Activated gamma-delta T cell treated with anti-CD3 and anti-CD28 coated beads, Interleukin-2, amount 50 U/mL, for 16 hours (primary cell): ENCODE measurements at places on chromosomes 1 and 21.

DNA sequence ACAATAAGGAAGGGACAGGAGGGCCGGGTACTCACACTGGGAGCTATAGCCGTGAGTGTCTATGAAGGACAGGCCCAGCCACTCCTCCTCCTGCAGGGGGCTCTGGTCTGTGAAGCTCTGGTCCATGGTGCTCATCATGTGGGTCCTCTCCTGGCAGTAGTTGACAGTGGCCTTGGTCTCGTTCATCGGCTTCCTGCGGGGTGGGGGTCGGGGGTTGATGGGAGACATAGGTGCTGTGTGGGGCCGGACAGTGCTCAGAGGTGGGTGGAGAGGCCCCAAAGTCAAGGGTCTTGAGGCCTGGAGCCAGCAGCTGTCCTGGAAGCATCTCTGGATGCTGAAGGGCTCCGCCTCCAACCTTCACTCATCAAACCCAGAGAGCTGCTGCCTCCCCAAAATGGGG, 260.4 kb downstream of the PTPRU start:
- DNase-seq = no peak

DNA sequence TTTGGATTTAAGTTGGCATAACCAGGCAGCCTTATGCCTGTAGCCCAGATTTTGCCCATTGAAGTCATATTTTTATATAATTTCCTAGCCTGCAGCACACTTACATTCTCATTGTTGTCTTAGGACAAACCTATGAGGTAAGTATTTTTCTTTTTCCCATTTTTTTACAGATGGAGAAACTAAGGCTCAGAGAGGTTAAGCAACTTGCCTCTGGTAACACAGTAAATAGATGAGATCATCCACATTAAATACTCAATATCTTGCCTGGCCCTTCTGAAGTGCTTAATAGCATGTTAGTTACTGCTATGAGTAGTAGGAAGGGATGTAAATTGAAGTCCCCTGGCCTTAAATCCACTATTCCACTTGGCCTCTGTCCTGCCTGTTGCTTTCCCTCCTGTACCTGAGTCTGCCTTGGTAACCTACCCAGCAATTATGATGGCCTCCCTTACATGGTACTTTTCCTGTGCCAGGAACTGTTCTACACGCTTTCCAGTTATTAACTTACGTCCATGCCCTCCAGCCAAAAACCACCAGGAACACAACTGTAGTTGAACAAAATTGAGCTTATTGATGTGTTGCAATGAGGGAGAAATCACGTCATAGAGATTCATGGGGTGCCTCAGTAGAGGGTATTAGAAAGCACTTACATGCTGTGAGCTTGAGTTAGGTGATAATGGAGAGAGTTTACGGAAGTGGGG, 111.6 kb upstream of the FGGY start:
- DNase-seq = no peak

- DNase-seq = no peak
Measured at GRCh38 chr1:33986390-33987095, 122.7 kb downstream of the HMGB4 start.

DNA sequence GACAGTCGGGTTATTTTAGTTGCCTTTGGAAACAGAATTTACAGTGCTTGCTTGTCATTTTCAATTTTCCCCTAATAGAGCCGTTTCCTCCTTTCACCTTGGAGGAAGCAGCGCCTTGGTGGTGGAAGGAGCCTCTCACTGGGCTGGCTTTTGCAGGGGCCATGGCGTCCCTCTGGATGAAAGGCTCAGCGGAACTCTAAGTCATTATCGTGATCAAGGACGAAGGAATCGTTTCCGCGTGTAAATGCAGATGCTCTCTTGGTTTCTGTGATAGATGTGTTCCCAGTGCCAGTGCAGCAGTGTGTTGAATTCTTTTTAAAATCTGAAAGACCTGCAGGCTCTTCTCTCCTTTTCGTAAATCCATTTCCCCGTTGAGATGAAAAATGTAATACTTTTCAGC, 126.2 kb upstream of the LMO4 start:
- DNase-seq = no peak

DNA sequence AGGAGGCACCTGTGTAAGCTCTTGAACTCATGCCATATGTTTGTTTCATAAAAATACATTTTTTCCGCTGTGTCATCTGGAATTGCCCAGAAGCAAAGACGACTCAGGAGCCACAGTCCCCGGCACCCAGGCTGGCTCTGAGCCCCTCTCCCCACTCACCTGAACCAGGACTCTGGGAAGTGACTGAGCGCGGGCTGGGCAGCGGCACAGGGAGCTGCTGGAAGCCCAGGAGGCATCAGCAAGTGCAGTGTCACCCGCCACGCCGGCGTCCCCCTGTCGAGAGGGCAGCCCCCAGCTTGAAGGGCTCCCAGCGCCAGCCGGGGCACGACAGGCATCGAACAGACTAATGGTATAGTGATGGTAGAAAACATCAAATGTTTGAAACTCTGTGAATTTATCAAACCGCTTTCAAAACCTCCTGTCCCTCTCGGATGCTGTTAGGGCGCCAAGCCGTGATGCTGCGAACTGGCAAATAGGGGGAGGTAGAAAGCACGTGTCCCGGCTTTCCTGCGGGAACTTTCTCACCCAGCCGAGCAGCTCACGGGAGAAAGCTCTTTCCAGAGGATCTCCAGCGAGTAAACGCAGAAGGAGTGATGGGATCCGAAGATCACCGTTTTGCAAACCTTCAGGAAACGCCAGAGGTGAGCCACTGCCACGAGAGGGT, 57.8 kb upstream of the COL18A1 start:
- no peak for DNase-seq

GRCh38 chr1:197464044-197464443, 196.0 kb downstream of the CRB1 start:
- DNase-seq = no peak

DNA sequence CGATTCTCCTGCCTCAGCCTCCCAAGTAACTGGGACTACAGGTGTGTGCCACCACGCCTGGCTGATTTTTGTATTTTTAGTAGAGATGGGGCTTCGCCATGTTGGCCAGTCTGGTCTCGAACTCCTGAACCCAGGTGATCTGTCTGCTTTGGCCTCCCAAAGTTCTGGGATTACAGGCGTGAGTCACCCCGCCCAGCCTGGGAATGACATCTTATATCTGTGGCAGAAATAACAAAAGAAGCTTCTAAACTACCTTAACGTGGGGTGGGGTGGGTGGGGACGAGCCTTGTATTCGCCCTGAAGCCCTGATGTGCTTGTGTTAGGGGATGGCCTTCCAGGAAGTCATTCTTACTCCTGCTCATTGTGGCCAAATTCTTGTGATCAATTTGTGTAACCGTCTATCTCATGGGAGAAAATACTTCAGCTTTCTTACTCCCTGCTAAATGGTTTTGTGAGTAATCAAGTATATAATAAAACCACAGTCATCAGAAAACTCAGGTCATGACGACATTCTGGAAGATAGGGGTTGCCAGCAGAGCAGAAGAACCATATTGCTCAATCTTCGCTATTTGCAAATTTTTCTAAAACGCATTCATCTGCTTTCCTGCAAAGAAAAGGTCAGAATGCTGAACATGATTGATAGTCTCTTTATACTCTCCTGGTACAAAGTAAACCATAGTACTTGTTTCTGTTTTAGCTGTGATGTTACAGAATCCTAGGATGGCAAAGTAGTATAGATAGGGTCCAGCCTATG, 63.2 kb downstream of the DIRAS3 start:
- no peak for DNase-seq

- no peak for DNase-seq
Measured at GRCh38 chr1:41698916-41699860, 214.7 kb upstream of the EDN2 start.

GRCh38 chr21:43910460-43910859, 45.4 kb downstream of the AGPAT3 start:
- DNase-seq = no peak

DNA sequence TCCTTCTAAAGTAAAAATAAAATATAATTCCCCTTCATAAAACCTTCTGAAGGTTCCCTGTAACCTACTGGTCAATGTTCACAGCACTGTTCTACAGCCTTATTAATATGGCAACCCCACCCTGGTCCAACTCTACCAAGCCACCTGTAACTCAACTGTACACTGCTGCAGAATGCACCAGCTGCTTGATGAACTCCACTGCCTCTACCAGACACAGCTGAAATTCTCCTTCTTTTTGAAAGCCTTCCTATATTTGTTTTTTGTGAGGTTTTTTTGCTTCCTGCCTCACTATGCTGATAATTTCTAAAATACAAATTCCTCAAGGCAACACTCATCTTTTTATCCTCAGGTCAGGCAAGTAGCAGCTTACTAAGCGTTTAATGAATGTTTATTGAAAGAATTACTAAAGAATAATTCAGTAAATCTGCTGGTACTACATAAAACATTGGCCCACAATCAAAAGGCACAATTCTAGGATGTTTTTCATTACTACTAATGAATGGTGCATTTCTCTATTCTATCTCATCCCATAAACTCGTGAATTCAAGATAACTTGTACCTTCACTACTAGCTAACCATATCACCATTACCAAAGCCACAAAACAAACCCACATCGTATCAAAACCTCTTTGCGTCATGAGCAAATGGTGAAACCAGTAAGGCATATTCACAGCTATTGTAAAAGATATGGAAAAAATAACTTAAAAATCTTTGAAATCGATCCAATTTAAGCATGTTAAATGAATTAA, 2.4 kb downstream of the SSX2IP start:
- no peak for DNase-seq

- DNase-seq = no peak
Measured at GRCh38 chr1:12383001-12383400, 153.2 kb downstream of the VPS13D start.

- DNase-seq = no peak
Measured at GRCh38 chr1:18732686-18733085, 102.0 kb downstream of the PAX7 start.

GRCh38 chr1:50231209-50231608, 122.5 kb downstream of the ELAVL4 start:
- DNase-seq = no peak

DNA sequence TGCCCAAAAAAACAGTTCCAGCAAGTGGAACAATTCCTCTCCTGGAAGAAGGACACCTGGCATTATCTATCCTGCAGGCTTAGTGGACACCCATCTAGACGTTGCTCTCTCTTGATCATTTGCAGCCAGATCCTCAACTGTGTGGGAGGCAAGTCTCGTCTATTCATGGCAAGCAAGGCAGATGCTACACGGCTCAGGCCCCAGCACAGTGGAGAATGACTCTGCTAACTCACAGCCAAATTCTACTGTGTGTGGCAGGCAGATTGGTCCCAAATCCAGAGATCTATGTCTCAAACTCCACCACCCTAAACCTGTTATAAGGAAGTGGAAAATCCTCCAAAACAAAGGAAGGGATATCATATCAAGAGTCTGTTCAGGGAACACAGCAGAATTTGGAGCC, 7.0 kb downstream of the TNNT2 start:
- DNase-seq = no peak

DNA sequence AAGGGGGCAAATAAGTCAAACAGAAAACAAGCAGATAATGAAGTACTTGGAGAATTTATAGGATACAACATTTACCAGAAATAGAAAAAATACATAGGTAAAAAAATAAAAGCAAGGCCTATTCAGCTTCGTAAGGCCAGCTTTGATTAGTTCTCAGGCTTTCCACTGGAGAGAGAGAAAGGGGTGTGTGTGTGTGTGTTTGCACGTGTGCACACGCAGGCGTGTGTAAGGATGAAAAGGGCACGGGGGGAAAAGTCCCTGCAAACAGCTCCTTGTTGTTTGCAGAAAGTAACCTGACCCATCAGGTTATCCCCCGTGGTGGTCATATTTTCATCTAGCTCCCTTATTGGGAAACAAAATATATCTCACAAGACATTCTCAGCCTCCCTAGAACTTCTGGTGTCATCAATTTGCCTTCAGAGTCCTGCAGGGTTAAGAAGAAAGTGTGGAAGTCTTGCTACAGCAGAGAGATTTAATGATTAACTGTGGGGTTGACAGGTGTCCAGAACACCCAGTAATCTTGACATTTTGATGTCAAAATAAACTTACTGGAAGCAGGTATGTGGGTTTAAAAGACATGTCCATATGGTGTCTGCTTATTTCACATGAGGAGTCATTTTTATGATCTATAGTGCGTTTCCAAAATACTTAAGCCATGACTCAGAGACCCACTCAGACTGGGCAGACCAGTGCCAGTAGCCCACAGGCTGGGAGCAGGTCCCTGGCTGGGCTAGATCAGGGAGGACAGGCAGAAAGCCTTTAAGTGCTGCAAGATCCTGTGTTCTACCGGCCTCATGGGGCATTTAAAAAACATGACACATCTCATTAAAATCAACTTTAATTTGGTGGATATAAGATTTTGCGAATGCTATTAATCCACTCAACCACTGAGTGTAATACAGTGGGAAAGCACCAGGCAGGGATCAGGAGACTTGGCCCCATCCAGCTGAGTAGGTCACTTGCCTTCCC, 487.6 kb upstream of the CAMK1G start:
- no peak for DNase-seq

GRCh38 chr1:206512058-206512850, 4.9 kb downstream of the RASSF5 start:
- no peak for DNase-seq
